ENCODE measurements at places on chromosomes 5 and 9.

GRCh38 chr5:42894057-42894456, 82.4 kb upstream of the SELENOP start:
- no peak for DNase-seq

- no peak for DNase-seq
These were observed 80.5 kb upstream of the SPATA31C2 start for GRCh38 chr9:88218726-88219125.

DNA sequence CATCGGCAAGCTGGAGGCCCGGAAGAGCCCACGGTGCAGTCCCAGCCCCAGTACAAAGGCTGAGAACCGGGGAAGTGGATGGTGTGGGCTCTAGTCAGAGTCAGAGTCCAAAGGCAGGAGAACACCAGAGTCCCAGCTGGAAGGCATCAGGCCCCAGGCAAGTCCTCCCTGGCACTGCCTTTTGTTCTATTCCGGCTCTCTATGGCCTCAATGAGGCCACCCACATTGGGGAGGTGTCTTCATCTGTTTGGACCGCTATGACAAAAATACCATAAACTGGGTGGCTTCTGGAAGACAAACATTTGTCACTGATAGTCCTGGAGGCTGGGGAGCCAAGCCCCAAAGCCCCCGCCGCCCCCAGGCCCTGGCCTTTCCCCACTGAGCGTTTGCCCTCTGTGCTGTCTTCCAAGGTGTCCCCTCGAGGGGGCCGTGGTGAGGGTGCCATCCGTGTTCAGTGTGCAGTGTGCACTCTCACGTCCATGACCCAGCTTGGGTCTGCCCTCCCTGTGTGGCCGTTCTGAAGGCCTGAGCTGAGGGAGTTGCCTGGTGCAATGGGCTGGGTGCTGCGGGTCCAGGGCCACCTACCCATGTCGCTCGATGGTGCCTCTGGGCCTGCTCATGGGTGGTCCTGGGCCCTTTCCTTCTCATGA, 99.1 kb upstream of the PPP1R26 start:
- no peak for DNase-seq

DNA sequence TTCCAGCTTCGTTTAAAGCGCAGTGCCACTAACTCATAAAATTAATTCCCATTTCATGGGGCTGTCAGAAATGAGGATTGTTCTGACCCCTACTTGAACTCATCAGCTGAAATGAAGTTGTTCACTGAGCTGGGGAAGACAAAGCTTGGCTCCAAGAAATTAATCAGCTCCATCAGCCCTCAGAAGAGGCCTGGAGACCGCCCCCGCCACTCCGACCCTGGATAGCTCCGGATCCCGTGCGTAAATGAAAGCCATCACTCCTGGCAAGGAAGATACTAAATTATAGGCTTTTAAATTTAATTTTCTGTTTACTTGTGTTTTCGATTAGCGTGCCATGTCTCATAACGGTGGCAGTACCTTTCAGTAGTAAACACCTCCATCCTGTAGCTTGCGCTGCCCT, 142.8 kb upstream of the IRX2 start:
- DNase-seq = no peak

DNA sequence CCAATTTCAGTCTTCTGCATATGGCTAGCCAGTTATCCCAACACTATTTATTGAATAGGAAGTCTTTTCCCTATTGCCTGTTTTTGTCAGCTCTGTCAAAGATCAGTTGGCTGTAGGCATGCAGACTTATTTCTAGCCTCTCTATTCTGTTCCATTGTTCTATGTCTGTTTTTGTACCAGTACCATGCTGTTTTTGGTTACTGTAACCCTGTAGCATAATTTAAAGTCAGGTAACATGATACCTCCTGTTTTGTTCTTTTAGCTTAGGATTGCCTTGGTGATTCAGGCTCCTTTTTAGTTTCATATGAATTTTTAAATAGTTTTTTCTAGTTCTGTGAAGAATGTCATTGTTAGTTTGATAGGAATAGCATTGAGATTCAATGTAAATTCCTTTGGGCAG, 104.9 kb upstream of the SLCO6A1 start:
- DNase-seq = no peak

GRCh38 chr5:15573590-15573989, 73.6 kb downstream of the FBXL7 start:
- DNase-seq = no peak

- DNase-seq = no peak
These were observed 2.0 kb downstream of the PCDHGC3 start for GRCh38 chr5:141477815-141478214.

- DNase-seq = no peak
These were observed 88.2 kb upstream of the NIPAL4 start for GRCh38 chr5:157371655-157372471.

DNA sequence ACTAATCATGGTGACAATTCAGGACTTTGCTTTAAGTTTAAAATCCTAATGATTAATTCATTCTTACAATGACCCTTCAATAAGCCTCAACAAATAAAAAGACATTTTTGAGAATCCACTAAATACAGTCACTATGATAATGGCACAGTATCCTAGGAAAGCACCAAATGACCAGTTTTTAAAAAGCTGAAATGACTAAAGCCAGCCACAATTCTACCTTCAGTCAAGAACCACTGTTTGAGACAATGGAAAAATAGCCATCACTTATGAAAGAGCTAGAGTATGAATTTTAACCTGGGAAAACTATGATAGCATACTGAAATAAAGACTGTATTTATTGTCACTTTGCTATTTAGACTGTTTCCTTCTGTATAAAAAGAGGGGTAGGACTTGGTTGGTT, 14.0 kb downstream of the FBXW2 start:
- DNase-seq = no peak

Data from activated T-helper 1 cell treated with Interleukin-2 at 50 U/mL for 16 hours (primary cell).